ENCODE measurements at places on chromosomes 13 and 19.

DNA sequence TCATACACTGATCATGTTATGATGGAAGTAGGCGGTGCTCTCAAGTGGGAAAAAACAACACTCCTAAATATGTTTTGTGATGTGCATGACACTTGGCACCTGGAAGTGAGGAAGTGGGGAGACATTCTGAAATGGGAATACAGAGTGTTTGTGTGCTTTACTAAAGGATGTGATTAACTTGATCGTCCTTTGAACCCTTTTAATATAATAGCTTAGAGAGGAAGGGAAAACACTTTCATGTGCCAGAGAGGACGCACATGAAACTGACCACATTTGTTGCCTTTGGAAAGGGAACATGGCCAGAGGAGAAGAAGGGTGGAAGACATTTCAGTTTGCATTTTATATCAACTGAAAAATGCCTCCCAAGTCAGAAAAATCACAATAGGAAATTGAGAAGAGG is 31.4 kb downstream of the SMAD9 start:
- DNase-seq: no peak

- DNase-seq: no peak
Measured at GRCh38 chr13:71030784-71031183, 836.2 kb downstream of the DACH1 start.

- DNase-seq: no peak
Measured at GRCh38 chr13:113735750-113736149, 23.3 kb upstream of the TMEM255B start.

GRCh38 chr19:24029941-24030636 is 56.9 kb upstream of the ZNF254 start:
- DNase-seq: no peak

DNA sequence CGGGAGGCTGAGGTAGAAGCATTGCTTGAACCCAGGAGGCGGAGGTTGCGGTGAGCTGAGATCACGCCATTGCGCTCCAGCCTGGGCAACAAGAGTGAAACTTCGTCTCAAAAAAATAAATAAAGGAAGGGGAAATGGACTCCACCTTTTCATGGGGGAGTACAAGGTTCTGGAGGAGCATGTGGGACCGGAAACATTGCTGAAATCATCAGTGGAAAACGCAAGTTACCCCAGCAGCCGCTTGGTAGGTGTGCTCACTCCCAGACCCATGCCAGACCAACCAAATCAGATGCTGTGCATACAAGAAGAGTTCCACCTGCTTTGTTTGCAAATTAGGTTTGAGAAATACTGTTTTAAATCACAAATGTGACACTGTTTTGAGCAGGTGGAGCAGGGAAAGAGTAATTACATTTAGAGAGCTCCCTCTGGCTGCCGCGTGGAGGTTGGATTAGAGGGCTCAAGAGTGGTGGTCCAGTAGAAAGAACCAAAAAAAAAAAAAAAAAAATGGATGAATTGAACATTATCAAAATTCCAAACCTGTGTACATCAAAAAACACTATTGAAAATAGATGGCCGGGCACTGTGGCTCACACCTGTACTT is 4.9 kb downstream of the ERICH4 start:
- no peak for DNase-seq

Measured in activated naive CD4-positive, alpha-beta T cell (primary cell).